ENCODE measurements at places on chromosomes 1 and 21. TPM values are rescaled to one million over a fixed set of nuclear protein-coding genes. Genes with fewer than 3 reads are reported as not detected.

The FGR gene
- not detected for total RNA-seq

The FCRL4 gene
- not detected for total RNA-seq

The PLA2G2E gene
- total RNA-seq, result not detected

The DCST1 gene
- not detected for total RNA-seq

The KCNJ9 gene
- not detected for total RNA-seq

The ZNF496 gene
- total RNA-seq, result 33.4 TPM

The INSRR gene
- total RNA-seq, result not detected

The CAMSAP2 gene
- total RNA-seq, result 27.6 TPM

The CAP1 gene
- total RNA-seq, result 307 TPM

The CHD5 gene
- total RNA-seq, result 0.27 TPM

The LMX1A gene
- not detected for total RNA-seq

The UBAP2L gene
- total RNA-seq, result 245 TPM

The TMPRSS15 gene
- total RNA-seq, result not detected

The CASQ2 gene
- total RNA-seq, result not detected

The ZNF695 gene
- total RNA-seq, result 19.6 TPM

The MTARC1 gene
- total RNA-seq, result 21.3 TPM

The S100A8 gene
- not detected for total RNA-seq

The DNASE2B gene
- not detected for total RNA-seq

The NMNAT2 gene
- total RNA-seq, result 0.26 TPM

The RNF187 gene
- 87.1 TPM for total RNA-seq

All from Calu3 (cell line).